ENCODE measurements at places on chromosomes 4 and X.

DNA sequence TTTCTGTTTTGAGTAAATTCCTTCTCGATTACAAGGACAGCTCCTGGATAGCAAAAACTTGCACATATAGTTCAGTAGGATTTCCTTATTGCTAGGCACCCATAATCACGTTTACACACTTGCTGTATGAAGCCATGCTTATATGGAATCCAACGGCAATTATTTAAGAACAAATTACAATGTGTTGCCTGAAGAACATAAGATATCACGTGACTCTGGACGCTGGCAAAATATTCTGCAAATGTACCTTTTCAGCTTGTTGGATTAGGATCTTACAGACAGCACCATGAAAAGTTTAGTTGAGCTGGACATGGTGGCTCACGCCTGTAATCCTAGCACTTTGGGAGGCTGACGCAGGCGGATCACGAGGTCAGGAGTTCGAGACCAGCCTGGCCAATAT, 17.4 kb downstream of the MFAP3L start:
- no peak for DNase-seq

DNA sequence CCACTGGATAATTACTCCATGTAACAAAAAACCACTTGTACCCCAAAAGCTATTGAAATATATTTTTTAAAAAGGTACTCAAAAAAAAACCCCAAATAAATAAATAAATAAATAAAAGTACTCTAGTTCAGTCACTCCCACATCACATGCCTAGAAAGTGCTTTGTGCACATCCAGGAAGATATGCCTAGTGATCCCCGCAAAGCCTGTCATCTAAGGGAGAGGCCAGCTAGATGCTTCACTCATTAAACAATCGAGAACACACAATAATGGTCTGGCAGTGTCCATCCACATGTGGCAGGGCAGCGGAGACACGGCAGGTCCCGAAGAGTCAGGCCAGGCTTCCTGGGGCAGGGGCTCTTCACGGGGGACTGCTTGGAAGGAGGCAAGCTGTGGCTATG, 47.6 kb downstream of the RAB33B start:
- DNase-seq: no peak

DNA sequence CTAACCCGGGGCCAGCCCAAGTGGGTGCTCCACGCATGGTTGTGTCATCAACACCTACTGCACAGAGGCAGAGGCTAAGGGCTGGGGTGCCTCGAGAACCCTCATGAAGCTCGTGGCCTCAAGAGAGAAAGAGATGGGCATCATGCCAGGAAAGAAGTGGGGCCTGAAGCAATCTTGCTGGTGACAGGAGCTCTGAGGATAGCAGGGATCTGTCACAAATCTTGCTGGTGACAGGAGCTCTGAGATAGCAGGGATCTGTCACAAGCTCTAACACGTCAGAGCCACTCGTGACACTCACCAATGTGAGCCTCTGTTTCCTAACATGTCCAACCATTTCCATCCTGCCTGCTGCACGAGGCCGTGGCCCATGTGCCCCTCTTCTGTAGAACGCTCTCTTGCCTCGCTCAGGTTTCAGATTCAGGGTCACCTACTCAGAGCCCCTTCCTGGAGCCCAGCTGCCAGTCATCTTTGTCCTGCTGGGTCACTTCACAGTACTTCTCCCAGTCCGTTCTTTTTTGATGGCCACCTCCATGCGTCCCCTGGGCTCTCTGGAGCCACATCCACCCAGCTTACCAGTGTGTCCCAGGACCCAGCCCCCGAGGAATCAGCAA, 21.1 kb downstream of the PNMA6E start:
- no peak for DNase-seq

GRCh38 chr4:161178310-161178709, 985.5 kb downstream of the FSTL5 start:
- no peak for DNase-seq

- DNase-seq: no peak
Observed at GRCh38 chr4:102639598-102639997, 121.2 kb downstream of the MANBA start.

GRCh38 chrX:129077424-129078170, 445.7 kb downstream of the SMARCA1 start:
- DNase-seq: no peak

GRCh38 chr4:152063621-152064240, 302.9 kb upstream of the GATB start:
- peak; percentile 15 for DNase-seq

- DNase-seq: no peak
Observed at GRCh38 chr4:3640587-3640962, 108.4 kb upstream of the LRPAP1 start.

All from activated CD4-positive, alpha-beta T cell treated with anti-CD3 and anti-CD28 coated beads, Interleukin-2, amount 50 U/mL, for 48 hours (primary cell).